ENCODE measurements at places on chromosomes 3 and 15.

- DNase-seq, result no peak
These were observed 12.5 kb downstream of the GASK1A start for GRCh38 chr3:42991341-42992315.

DNA sequence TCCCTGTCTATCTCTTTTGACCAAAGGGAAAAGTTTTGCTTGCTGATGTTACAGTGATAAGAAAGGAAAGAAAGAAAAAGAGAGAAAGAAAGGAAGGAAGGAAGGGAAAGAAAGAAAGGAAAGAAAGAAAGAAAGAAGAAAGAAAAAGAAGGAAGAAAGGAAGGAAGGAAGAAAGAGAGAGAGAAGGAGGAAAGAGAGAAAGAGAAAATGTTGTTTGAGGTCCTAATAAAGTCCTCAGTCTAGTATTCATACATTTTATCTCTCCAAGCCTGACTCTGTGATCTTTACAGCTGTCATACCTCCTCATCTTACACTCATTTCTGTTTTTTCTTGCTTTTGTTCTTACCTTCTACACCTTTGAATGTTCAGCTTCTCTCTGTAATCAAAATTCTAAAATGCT is 111.4 kb upstream of the MBNL1 start:
- DNase-seq, result no peak

DNA sequence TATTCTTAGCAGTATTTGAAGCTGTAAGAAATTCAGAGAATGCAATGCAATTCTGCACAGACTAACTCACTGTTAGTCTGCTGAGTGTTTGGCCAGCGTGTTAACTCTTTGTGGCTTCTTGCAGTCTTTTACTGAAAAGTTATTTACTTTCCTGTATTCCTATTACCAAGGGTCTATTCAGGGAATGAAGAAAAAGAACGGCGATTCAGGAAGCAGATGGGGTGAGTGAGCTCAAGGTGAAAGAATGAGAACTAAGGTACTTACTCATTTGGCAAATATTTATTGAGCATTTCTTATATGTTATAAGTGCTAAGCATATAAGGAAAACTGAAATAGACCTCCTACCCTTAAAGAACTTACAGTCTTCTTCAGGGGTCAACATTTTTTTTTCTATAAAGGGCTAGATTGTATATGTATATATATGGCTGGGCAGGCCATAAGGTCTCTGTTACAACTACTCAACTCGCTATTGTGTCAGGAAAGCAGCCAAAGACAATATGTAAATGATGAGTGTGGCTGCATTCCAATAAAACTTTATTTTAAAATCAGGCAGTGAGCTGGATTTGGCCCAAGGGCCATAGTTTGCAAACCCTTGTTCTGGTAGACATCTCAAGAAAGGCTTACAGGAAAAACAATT is 271.9 kb upstream of the GADL1 start:
- DNase-seq, result no peak

- no peak for DNase-seq
These were observed 18.8 kb downstream of the ARHGEF26 start for GRCh38 chr3:154139996-154140436.

DNA sequence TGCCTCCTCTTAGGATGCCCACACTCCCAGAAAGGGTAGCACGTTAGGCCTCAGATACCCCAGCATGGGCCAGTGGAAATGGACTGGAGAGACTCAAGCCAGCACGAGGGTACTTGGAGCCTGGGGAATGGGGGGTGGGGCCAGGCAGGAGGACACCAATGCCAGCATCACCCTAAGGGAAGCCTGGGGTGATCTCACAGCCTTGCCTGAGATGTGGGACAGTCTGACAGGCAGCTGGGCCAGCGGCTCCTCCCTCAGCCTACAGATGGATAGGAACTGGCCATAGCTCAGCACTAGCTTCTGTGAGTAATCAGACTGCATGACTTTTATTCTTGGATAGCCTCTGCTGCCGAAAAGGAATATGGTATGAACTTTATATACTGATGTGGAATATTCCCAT is 59.6 kb upstream of the MRPS22 start:
- DNase-seq, result no peak

- DNase-seq, result no peak
These were observed 22.8 kb downstream of the IDH3A start for GRCh38 chr15:78171864-78172472.

DNA sequence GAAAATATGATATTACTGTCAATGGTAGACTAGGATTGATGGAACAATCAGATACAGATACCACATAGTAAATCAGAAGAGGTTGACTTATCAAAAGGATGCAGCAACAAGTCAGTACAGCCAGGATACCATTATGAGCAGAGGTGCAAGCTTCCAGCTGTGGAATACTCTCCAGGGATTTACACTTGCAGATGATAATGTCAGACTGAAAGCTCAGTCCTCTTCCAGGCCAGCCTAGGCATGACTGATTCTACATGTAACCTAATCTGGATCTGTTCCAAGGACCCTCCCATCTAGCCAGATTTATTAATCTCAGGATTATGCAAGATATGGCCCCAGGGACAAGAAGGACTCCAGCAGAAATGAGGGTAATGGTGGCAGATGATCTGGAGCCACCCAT is 8.2 kb downstream of the FILIP1L start:
- no peak for DNase-seq

DNA sequence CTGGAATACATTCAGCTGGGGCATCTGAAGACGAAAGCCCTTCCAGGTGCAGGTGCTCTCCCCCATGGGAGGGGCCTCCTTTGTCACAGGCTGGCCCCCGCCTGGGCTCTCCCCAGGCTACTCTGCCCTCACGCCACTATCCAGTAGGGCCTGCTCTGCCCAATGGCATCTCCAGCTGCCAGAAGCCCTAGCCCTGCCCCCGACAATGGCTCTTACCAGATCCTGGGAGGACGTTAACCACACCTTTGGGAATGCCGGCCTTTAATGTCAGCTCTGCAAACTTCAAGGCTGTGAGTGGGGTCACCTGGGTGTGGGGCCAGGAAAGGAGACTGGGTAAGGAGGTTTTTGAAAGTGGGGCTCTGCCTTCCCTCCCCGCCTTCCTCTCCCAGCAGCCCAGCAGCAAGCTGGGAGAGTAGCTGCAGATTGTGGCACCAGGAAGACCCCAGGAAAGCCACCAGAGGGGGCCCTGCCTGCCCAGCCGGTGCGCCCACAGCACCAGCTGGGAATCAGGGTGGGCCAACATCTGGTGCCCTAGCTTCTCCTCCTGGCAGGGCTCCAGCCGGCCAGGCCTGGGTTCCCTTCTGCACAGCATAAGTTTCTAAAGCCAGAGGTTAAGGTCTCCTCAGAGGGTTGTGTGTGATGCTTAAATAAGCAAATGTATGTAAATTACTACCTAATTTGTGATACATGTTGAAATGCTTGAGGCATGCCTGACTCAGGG is 40.4 kb upstream of the SLC41A3 start:
- DNase-seq, result no peak

- no peak for DNase-seq
These were observed 54.0 kb upstream of the MYZAP start for GRCh38 chr15:57537488-57538264.

- DNase-seq, result peak; percentile 14
These were observed 314.6 kb upstream of the PROK2 start for GRCh38 chr3:72099326-72100079.

DNA sequence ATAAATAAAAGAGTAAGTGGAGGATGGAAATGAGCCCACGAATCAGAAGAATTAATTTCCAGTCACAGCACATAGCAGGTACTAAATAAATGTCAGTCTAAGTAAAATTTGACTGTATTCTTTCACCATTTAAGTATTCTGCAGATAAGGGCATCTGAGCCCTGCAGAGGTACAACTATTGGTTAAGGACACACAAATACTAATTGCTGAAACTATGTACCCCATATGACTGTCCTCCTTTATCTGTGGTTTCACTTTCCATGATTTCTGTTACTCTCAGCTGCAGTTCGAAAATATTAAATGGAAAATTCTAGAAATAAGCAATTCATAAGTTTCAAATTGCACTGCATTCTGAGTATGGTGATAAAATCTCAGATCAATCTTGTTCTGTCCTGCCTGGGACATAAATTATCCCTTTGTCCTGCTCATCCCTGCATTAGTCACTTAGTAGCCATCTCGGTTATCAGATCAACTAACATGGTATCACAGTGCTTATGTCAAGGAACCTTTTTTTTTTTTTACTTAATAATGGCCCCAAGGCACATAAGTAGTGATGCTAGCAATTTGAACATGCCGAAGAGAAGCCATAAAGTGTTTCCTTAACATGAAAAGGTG is 95.1 kb downstream of the LSAMP start:
- DNase-seq, result no peak

DNA sequence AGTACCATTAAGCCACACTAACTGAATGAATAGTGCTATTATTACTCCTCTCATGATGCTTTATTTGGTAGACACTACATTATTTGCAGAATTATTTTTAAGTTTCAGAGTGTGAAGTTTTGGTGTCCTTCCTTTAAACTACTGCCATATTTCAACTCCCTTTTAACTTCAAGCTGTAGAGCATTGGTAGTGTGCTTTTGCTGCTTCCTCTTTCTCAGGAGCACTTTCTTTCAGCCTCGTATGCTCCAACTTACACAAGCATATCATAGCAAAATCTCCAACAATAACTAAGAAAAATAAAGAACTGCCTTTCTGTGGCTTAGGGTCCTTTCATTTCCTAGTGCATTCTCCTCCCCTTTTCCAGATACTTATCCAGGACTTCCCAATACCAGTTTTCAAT is 476.4 kb upstream of the AGTR1 start:
- no peak for DNase-seq

DNA sequence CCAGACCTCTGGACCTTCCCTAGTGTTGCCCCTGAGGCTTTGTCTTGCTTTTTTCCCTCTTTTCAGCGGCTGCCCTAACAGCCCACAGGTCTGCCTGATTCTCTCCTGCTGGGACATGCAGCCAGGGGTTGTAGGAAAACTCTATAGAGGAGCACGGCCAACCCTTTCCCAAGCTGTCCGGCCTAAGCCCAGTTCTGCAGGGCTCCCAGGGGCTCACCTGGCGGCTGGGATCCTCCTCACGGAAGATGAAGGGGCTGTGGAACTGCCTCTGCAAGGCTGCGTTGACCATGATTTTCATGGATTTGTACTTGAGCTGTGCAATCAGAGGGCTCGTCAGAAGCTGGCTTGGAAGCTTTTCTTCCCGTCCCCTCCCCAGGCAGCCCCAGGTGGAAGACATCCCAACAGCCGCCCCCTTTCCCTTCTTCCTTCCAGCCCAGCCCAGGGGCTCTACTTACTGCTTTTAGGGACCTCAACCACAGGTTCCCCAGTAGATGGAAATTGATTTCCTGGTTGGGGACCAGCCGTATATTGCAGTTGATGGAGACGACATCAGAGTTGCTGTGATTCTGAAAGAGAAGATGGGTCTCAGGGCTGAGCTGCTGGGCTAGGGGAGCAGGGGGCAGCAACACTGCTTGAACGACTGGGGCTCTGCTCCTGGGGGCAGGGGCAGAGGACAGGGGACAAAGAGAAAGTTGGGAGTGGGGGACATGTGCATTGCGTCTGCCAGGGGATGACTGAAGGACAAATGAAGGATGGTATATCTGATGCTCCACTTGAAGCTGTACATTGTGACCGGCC is 29.8 kb downstream of the FEM1B start:
- DNase-seq, result no peak

DNA sequence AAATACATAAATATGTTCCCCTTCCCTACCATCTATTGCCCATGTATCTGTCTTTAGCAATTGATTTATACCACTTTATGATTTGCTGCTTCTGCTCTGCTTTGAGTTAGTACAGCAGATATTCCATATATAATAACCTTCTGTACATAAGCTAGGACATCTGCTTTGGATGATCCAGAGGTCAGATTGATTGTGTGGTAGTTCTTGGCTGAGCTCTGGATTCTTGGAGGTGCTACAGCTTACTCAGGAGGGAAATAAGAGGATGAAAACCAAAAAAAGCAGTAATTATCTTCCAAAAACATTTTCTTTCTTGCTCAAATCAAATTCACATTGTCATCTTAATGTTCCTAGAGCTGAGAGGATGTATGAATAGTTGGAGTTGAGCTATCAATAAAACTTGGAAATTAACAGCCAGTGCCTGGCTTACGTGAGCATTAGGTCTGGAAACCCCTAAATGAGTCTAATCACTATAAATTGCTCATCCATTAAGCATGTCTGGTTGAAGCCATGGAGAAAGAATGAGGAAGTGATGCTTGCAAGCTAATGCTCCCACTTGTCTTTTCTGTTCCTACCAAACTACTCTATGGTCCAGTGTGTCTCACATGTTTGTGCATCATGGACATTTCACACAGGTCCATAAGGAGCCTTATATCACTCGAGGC is 36.3 kb upstream of the TMEM42 start:
- no peak for DNase-seq

DNA sequence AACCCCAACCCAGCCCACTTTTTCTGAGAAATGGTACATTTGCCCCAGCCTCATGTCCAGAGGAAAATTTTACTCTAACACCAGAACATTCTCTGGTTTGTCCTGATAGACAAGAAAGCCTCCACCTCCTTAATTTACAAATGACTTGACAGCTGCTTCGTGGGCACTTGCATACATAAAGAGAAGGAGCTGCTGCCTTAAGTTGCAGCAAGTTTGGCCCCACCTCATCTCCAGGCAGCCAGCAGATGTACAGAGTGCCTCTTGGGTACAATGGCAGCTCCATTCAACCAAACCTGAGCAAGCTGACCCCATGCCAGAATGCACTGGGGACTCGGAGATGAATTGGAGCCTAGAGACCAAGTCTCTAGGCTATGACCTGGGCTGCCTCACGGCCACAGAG is 6.2 kb upstream of the H1-8 start:
- DNase-seq, result no peak

DNA sequence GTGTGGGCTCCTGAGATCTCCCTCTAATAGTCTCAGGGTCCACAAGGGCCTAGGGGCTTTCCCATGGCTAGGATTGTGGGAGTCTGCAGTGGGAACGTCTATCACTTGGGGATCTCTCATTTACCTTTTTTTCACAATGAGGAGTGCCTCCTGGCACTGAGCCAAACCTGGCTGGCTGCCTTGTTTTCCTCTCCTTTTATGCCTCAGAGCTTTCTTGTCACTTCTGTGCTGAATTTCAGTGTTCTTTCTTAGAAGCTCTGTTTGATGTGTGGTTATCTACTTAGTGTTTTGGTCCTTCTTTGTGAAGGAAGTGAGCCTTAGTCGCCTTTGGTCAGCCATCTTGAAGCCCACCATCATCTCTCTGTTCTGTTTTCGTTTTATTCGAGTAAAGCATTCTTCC is 33.9 kb downstream of the DOCK3 start:
- DNase-seq, result no peak

DNA sequence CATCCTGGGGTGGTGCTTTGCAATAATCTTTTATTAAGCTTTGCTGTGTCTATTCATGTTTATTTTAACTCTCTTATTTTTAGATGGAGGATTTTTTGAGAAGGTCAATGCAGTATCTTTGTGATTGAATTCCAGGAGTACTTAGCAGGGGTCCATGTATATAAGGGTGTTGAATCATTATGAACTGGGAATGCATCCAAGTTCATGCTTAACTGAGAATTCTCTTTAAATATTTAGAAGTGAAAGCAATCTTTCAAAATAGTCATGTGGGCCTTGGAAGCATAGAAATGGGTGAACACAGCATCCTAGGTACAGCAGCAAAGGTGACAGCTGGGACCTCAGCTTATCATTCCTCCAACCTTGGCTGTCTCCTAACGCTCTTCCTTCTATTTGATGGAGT is 27.3 kb downstream of the SPTSSB start:
- no peak for DNase-seq

GRCh38 chr3:160130071-160130470 is 95.2 kb upstream of the C3orf80 start:
- no peak for DNase-seq

GRCh38 chr15:58522391-58522790 is 90.6 kb downstream of the LIPC start:
- DNase-seq, result no peak

GRCh38 chr3:39453134-39453533 is 14.3 kb upstream of the MOBP start:
- no peak for DNase-seq

- no peak for DNase-seq
These were observed 43.5 kb downstream of the ITGB5 start for GRCh38 chr3:124843506-124844177.

Measured in CD4-positive, alpha-beta T cell treated with Interleukin-12 subunit alpha and Interleukin-12 subunit beta, for 1 hour (primary cell).